ENCODE measurements at places on chromosomes 5 and 9.

DNA sequence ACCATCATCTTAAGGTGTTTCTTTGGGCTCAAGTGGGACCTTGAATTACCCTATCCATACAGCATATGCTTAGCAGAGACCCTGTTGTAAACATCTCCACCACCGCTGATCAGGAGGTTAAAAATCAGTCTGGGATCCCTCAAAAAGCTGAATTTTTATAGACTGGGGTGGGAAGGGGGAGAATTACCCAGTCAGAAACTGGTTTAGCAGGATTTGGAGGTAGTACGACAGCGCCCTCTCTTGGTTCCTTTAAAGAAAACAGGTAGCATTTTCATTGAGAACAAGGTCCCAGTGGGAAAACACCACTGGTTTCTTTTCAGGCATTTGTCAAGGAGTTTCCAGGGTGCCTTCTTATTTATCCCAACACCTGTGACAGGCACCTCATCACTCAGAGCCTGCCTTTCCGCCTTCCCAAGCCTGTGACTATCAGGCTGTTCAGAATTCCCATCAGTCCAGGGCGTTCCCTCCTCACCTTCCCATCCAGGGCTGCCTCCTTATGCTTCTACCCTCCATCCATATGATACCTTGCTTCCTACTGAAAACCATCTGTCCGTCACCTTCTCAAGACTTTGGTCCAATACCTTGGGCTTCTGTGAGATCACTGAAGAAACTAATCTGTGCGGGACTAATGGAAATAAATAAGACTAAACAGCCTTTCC lies 203.8 kb upstream of the RAI14 start:
- no peak for DNase-seq

- no peak for DNase-seq
These were observed 166.8 kb downstream of the DROSHA start for GRCh38 chr5:31364881-31365636.

GRCh38 chr9:97856857-97857605 lies 4.0 kb downstream of the FOXE1 start:
- no peak for DNase-seq

DNA sequence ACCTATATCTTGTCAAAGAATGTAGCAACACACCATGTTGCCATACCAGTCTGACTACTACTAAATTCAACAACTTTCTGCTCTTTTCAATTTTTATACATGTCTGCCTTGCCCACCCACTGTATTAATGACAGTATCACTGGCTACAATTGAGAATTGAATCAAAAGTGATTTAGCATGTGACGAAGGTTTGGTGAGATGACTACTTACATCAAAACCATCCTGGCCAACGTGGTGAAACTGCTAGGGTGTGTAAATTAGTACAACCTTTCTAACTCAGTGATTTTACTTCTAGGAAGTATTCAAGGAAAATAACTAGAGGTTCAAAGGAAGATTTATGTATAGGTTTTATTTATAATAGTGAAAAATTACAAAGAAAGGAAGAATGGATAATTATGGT lies 109.8 kb downstream of the UNC13B start:
- no peak for DNase-seq

GRCh38 chr9:126856326-126856877 lies 4.0 kb upstream of the ZBTB34 start:
- no peak for DNase-seq

- no peak for DNase-seq
These were observed 61.4 kb downstream of the RASA1 start for GRCh38 chr5:87329114-87329513.

DNA sequence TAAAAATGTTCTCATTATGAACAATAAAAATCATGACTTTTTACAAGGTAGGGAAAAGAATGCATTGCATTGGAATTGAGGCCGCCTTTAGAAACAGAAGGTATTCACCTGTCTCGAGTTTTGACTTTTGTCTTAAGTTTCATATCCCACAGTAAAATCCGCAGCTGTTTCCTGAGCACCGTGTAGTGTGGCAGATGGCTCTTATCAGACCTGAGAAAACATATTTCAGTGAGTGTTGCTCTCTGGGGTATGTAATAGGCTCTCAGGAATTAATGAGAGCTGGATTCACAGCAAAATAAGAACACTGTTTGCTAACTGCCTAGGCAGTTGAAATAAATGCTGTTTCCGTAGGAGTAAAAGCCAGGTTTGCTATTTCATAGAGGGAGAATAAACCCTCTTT lies 221.4 kb downstream of the CFAP90 start:
- no peak for DNase-seq

DNA sequence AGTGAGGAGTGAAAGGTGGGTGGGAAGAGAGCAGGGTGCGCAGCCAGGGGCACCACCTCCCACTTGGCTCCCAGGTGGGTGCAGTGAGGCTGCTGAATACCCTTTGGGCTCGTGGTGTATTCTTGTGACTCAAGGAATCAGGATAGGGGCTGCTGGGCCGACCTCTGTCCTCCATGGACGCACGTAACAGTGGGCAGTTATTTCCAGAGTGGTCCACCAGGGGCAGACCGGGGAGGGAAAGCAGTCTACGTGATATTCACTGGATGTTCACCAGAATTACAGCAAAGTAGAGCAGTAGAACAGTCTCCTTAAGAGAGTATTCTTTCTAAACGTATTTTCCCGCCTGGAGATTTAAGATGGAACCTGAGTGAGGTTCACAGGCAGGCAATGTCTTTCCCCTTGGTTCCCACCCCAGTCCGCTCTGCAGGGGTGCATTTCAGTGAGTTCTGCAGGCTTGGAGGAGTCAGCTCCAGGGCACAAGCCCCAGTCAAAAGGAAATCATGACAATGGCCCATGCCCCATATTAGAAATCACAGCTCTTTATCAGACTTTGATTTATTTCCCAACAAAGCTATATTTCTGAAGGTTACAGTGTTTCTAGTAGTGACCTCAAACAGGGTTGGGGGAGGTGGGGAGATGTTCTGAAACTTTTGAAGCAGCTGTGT lies 88.7 kb downstream of the SYK start:
- no peak for DNase-seq

DNA sequence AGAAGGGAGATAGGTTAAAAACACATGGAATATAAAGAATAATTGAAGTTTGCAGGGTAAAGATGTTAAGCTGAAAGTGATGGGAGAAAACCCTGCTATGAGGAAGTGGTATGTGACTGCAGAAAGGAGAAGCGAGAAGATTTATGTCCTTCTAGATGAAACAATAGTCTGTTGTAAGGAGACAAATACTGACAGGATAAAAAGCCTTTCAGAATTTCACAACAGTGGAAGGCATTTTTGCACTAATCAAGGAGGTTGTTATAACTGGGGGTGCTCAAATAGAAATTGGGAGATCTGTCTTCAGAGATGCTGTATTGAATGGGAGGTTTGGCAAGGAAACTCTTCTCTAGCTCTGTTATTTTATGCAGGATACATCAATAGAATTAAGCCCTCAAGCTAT lies 69.6 kb downstream of the NMUR2 start:
- no peak for DNase-seq

- no peak for DNase-seq
These were observed 30.5 kb upstream of the CKMT2 start for GRCh38 chr5:81202655-81203054.

DNA sequence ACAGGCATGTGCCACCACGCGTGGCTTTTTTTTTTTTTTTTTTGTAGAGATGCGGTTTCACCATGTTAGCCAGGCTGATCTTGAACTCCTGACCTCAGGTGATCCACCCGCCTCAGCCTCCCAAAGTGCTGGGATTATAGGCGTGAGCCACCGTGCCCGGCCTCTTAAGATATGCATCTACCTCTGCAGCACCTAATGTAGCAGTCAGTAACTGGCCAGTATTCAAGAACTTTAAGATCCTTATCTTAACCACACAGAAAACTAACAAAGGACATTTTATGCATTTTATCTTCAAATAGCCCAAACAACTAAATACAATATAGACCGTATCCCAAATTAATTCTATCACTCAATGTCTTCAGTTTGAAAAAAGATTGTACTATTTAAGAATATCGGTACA lies 618.7 kb downstream of the TLE1 start:
- DNase-seq = no peak
